ENCODE measurements at places on chromosomes 12 and 14.

GRCh38 chr12:57531836-57532235 is 9.2 kb downstream of the MBD6 start:
- no peak for DNase-seq

- DNase-seq: no peak
Measured at GRCh38 chr12:91722072-91722471, 423.6 kb downstream of the BTG1 start.

DNA sequence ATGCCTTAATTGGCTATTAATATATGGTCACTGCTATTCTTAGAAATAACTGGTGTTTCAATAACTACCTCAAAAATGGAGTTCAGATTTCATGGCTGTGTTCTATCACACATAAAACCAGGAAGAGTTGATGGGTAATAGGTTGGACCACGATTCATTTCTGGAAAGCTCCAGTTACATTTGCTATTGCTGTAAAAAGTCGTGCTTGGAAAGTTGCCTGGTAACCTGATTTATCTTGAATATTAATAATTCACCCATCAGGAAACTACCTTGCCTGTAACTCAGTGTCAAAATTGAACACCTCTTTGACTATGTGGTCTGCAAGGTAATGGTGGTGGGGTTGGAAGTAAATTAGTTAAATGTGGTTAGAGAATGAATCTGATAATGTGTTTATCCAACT is 104.7 kb upstream of the IFNG-AS1 start:
- no peak for DNase-seq

- no peak for DNase-seq
Measured at GRCh38 chr12:30902596-30902995, 24.0 kb upstream of the TSPAN11 start.

GRCh38 chr14:88069677-88070076 is 64.7 kb downstream of the GPR65 start:
- no peak for DNase-seq

DNA sequence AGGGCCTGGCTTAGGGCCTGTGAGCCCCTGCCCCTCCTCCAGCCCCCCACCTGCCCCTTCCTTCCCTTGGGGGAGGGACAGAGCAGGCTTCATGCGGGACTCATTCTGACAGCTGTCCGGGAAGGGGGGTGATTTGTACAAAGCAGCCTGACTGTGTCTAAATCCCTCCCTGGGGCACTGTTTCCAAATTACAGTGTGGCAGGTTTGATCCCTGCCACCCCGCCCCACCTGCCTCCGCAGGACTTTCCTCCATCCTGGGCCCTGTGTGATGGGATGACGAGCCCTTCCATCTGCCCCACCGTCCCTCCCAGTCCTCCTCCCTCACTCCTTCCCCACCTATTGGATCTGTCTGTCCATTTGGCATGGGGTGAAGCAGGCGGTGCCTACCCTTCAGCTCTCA is 363.9 kb downstream of the BCL11B start:
- DNase-seq: no peak

GRCh38 chr12:87234898-87235297 is 794.3 kb downstream of the C12orf50 start:
- DNase-seq: no peak

DNA sequence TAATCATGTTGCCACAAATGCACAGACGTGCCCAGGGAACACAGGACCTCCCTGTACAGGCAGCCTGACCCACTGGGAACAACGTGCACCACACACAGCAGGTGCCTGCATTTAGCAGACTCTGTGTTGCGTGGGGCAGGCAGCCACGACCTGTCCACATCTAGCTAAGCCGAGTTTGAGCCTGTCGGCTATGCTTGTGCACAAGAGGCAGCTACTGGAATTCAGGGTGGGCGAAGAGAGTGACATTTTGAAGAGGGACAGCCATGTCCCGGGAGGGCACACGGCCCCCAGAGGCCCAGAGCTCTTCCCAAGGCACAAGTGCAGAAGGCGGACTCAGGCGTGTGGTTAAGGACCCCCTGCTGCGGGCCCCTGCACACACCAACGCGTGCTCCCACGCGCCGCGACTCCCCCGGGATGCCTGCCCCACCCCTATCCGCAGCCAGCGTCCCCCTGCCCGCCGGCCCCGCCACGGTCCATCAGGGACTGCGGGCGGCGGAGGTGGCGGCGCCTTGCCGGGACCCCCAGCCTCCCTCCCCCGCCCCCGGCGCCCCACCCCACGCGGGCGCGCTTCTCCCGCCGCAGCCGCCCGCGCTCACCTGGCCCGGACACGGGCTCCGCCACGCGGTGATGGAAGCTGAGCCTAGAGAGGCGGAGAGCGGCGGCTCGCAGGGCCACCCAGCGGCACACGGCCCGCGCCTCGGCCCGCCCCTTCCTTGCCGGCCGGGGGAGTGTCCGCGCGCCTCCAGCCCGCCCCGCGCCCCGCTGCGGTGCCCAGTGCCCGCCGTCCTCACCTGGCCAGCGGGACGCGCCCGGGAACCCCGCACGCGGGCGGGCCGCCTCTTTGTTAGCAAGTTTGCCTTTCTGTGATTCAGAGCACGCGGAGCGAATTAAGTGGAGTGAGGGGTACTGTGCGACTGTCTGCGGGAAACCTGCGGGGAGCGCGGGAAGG is 125.3 kb upstream of the PRMT8 start:
- no peak for DNase-seq
